ENCODE measurements at places on chromosomes 12 and 14.

DNA sequence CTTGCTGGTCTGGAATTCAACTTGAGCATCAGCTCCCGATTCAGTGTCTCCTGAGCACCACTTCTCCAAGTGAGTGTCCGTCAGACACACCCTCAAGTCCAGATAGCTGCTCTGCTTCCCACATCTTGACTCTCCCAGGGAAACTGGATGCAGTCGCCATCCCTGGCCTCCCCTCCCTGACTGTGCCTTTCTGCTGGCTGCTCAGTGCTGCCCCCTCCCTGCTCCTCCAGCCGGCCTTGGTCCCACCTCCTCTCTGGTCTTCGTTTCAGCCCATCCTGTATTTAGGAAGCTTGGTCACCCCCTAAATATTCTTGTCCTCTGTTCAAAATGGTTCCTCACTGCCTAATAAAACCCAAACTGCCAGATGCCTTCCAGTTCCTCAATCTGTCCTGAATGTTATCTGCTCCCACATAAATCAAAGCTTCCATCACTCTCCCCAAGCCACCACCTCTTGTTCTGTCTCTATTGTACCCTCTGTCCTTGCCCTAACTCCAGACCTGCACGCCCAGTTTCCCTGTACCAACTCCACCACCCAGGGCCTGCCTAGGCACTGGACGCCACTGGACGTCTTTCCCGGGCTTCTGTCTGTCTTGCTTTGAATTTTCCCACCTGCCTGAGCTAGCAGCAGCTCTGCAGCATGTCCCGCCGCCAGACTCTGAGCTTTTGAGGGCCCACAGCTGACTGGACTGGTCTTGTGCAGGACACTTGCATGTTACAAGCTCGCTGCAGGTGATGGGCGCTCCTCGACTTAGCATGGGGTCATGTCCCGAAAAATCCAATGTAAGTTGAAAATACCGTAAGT, 33.8 kb downstream of the CCDC92 start:
- DNase-seq = no peak

GRCh38 chr12:131378176-131378842, 332.6 kb upstream of the SFSWAP start:
- DNase-seq = no peak

- no peak for DNase-seq
These were observed at the start of gene UNC79 for GRCh38 chr14:93430315-93431035. Gene UNC79 (plus strand): TSS chr14:93430939. CDS start chr14:93431030, 91 bp downstream.

DNA sequence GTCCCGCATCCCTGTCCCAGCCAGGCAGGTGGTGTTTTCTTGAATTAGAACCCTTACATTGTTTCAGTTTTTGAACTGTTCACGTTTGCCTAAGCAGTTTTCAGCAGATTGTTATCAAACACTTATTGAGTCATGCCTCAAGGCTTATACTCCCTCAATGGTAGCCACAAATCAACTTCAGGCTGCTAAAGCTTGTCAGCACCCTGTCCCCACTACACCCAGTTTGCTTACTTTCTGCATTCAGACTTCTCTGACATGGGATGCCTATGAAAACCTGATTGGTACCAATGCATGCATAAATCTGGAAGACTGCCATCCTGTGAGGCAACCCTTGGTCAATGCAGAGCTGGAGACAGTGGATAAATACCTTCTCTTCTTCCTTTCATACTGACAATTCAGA, 225.4 kb downstream of the BTG1 start:
- DNase-seq = peak; percentile 12

- no peak for DNase-seq
These were observed 49.7 kb downstream of the NTF3 start for GRCh38 chr12:5481645-5482044.

GRCh38 chr14:35046751-35047536, 872 bp downstream of the FAM177A1 start:
- DNase-seq = no peak

GRCh38 chr14:68357777-68358176, 435.1 kb downstream of the ZFP36L1 start:
- no peak for DNase-seq

- DNase-seq = no peak
These were observed 70.5 kb downstream of the ITPK1 start for GRCh38 chr14:93045211-93045674.

DNA sequence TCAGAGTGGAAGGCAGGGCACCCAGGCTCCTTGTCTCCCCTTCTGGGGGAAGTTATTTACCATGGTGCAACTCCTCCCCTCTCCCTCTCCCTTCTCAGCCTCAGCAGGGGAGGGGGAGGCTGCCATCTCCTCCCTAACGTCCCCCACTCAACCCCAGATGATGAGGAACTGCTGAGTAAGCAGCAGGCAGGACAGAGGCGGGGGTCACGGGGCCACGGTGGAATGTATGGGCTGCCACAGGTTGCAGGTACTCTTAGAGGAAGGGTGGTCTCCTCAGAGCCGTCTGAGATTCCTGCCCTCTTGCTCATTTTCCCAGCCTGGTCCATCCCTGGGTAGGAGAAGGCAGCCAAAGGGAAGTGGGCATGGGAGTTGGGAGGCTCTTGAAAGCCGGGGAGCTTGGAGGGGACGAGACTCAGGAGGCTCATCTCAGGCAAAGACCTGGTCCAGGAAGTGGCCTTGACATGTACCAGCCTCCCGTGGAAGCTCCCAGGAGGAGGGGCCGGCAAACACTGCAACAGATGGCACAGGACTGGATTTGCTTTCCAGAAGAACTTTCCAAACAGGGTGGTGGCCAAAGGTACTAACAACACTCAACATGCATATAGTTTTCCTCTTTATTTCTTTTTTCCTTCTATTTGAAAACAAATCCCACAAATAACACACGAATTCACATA, 19.0 kb downstream of the RIN3 start:
- DNase-seq = no peak

GRCh38 chr12:11746024-11746771, 96.7 kb downstream of the ETV6 start:
- DNase-seq = peak; percentile 28

GRCh38 chr14:70655110-70655826, 13.6 kb downstream of the TTC9 start:
- DNase-seq = no peak

- DNase-seq = no peak
These were observed 42.1 kb downstream of the RASSF3 start for GRCh38 chr12:64652346-64652745.

DNA sequence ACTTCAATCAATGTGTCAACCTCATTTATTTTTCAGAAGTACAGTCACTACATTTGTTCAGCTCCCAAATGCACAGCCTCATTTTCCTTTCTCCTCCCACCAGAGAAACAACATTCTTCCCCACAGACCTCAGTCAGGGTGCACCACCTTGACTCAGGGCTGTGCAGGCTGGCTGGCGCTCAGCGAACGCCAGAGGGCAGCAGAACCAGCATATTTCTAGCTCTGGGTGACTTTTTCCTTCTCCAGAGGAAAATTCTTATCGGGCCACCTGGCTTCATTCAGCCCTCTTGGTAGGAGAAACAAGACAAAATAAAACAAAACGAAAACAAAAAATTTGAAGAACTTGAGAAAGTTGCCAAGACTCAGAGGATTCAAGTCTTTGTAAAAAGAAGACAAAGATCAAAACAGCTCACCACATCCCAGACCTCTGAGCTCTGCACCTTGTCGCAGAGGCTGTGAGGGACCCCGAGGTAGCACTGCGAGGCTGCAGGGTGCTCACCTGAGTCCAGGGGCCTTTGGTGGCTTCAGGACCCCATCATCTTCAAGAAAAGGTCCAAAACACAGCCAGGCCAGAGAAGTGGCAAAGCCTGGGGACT, 33.7 kb downstream of the PAH start:
- DNase-seq = peak; percentile 8

GRCh38 chr12:38919191-38919590, 13.8 kb upstream of the CPNE8 start:
- DNase-seq = no peak

- DNase-seq = no peak
These were observed 3.3 kb upstream of the INF2 start for GRCh38 chr14:104685998-104686610.

DNA sequence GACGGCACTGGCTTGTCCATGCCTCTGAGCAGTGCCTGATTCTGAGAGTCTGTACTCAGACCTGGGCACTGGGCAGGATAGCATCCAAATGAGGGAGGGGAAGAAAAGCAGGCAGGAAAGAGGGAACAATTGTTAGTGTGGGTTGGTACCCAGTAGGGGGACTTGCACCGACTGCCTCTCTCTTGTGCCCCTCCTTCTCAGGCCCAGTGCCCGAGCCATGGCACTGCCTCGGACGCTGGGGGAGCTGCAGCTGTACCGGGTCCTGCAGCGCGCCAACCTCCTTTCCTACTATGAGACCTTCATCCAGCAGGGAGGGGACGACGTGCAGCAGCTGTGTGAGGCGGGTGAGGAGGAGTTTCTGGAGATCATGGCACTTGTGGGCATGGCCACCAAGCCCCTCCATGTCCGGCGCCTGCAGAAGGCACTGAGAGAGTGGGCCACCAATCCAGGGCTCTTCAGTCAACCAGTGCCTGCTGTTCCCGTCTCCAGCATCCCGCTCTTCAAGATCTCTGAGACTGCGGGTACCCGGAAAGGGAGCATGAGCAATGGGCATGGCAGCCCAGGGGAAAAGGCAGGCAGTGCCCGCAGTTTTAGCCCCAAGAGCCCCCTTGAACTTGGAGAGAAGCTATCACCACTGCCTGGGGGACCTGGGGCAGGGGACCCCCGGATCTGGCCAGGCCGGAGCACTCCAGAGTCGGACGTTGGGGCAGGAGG, 2.2 kb downstream of the NAB2 start:
- DNase-seq = no peak

DNA sequence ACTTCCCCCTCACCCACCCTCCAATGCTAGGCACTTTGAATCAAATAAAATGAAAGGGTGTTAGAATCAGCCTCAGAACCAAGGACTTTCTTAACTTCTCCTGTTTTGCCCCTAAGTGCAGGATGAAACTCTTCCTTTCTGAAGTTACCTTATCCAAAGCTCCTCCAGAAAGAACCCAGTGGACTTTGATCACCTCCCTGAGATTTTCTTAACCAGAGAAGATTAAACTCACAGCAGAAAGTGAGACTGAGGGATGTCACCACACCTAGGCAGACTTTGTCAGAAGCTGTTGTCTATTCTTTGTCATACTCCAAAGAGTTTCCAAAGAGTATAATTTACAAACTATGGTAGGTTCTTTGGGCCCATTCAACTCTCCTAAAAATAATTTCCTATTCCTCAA, 14.2 kb upstream of the RNASE3 start:
- DNase-seq = no peak

- no peak for DNase-seq
These were observed 28.7 kb downstream of the CRACR2A start for GRCh38 chr12:3723916-3724805.

- peak; percentile 82 for DNase-seq
These were observed 22.9 kb upstream of the KTN1 start for GRCh38 chr14:55556929-55557623.

DNA sequence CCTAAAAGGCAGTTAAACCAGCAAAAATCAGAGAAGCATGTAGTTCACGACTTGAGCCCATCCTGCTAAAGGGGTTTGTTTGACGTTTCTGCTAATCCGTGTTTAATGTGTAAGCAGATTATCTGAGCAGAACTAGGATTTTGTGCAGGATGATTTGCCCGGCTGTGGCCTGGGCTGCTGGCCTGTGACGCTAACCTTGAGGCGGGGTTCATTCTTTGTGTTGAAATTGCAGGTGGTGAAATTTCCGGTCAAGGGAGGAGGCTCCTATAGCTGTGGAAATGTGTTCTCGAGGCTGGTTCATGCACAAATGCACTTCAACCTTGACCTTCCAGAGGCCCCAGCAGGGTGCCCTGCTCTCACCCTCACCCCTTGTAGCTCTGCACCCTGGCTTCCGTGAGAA, 63.7 kb downstream of the SLC24A4 start:
- DNase-seq = no peak

- no peak for DNase-seq
These were observed 55.5 kb upstream of the DYRK2 start for GRCh38 chr12:67593041-67593440.

GRCh38 chr12:103811791-103812190, 29.2 kb downstream of the NT5DC3 start:
- no peak for DNase-seq

DNA sequence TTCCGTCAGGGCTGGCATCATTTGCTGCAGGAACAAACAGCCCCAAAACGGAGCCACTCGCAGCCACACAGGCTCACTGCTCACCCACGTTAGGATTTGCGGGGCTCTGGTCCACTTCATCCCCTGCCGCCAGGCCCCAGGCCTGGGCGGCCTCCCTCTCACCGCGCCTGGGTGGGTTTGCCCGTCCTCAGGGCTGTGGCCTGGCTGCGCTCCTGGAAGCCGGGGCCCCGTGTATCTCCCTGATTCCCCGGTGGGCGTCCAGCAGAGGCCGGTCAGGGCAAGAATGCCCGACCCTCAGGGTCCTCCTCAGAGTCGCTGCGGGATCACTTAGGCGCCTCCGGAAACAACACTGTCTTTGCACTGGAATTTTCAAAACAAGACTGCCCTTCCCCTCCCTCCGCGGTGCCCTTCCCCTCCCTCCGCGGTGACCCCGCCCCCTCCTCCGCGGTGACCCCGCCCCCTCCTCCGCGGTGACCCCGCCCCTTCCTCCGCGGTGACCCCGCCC, 15.7 kb upstream of the FBRSL1 start:
- no peak for DNase-seq

DNA sequence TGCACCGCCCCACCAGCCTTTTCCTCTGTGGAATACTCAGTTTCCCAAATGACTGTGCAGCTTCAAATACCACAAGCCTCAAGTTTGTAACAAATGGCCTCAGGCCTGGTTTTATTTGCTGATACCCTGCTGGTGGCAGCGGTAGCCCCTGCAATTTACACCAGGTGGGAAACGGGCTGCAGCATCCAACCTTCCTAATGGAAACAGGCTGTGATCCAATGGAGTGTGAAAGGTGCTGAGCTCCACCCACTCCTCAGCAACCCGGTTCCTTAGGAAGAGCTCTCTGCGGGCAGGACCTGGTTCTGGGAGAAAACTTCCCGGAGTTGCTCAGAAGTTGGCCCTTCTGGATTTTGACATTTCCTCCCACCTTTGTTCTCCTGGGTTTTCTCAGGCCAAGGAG, 41.7 kb upstream of the LTA4H start:
- DNase-seq = no peak

DNA sequence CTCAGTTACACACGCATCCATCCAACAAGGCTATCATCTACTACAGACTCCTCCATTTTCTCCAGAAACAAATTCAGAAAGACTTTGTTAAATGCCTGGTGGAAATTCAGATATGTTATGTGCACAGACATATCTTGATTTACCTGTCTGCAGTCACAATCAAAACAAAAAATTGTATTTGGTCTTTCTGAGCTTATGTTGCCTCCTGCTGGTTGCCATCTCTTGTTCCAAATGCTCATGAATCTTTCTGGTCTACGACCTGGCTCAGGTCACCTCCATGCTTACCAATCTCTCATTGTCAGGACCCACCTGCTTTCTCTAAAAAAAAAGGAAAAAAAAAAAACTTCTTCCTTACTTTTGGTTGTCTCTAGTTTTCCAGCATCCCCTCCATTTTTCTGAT, 169.2 kb upstream of the PLXNC1 start:
- no peak for DNase-seq

GRCh38 chr12:79857675-79858074, 77.2 kb downstream of the PPP1R12A start:
- no peak for DNase-seq

DNA sequence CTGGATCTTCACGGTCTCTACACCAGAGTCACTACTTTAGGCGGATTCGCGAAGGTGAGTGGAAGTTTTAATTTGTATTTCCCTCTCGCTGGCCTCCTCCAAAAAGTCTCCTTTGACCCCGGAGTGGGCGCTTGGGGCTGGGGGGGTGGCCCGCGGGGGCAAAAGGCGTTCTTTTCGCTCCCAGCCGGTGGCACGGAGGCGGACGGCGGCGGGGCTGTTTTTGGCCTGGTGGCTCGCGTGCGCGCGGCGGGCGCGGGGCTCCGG, 510 bp downstream of the ARID2 start:
- DNase-seq = no peak

Measured in GM04504 (cell line).